ENCODE measurements at places on chromosomes 7 and 10.
A peak's percentile ranks its signal among the peaks of the same experiment; 100 is the strongest.

DNA sequence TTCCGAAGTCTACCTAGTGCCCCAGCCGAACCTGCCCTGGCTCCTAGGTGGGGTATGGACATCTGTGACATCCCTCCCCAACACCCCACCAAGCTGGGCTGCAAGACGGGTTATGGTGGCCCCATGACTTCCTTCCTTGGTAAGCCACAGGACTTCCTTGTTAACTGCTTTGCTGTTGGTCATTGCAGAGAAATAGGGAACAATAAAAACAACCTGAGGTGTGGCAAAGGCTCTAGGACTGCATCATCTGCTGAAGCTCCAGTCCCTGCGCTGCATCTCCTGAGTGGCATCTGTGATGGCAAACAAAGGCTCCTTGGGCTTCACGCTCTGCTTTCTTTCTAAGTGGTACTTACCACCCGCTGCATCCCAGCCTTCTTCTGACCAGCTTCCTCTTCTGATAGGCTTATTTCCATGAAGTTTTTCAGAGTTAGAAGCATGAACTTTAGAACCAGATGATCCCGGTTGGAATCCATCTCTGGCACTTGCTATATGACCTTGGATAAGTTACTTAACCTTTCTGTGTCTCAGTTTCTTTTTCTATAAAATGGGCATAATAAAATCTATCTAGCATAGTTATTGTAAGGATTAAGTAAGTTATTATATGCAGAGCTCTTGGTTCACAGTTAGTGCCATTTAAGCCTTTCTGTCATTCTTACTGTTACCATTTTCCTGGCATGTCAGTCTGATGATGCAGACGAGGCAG lies 216.8 kb downstream of the RPS24 start:
- DNase-seq, result no peak

DNA sequence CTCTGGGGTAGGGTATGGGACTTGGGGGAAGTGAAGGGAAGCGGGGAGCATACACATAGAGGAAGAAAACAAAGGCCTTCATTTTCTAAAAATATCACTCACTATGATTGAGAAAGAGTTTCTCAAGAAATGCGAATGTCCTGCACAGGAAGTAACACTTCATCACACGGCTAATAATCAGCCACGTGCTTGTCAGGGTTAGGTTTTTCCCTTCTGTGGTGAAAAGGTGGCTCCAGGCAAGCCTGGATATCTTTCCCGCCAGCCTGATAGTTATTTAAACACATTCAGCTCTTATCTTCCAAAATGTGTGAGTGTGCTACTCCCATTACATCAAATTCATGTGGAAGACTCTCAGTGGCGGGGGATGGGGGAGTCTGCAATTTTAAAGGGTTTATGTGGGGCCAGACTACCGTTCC lies 166.4 kb upstream of the ADO start:
- DNase-seq, result peak; percentile 30

DNA sequence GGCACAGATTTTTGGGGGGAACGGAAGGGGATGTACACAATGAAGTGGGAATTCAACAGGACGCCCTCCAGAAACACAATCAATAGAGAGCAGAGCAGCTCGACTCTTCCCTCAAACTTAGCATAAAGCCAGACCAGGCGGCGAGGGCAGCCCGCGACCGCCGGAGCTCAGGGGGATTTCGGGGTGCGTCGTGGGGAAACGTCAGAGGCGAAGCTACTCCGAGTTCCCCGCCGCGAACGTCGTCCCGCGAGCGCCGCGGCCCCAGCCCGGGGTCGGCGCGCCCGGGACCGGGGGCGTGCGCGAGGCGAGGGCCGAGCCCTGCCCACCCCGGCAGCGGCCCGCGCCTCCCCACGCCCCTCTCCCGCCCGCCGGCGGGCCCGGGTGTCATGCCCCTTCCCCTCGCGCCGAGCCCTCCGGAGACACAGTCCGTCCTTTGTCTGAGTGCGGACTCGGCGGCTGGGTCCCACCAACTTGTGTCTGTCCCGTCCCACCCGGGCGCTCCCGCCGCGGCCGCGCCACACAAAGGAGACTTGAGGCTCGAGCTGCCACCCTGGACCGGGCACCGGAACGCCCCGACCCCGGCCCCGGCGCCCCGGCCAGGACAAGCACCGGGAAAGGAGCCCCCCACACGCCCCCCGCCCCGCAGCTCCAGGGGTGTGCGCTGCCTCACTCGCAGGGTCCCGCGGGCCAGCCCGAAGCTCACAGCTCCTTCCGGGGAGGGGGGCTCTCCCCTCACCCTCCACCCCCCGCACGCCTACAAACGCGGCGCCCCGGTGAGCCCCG lies 634 bp downstream of the EZH2 start:
- peak; percentile 47 for DNase-seq

- DNase-seq, result no peak
These were observed 163.3 kb upstream of the RHEB start for GRCh38 chr7:151682831-151683614.

- DNase-seq, result no peak
These were observed 55.2 kb downstream of the EGFR start for GRCh38 chr7:55073976-55074528.

DNA sequence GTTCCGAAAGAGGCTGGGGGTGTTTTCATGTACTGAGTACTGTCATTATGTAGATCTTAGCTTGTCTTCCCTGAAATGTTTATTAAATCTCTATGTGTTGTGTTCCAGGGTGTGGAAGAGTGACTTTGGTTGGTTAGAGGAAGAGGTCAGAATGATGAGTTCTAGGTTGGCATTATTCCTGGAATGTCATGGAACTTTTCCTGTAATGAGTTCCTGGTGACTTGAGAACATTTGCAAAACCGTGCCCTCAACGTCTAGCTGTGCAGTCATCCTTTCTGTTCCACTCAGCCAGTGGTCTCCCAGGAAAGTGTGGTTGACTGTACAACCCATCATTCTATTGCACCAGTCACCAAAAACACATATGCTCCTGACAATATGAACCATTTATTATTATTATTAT lies 129.6 kb downstream of the BICC1 start:
- DNase-seq, result no peak

GRCh38 chr7:149147072-149147751 lies at the start of gene ZNF398:
Gene ZNF398 (plus strand): TSS chr7:149147453. CDS start chr7:149147743, 290 bp downstream.
- peak; percentile 78 for DNase-seq

- no peak for DNase-seq
These were observed 177.8 kb downstream of the NSUN6 start for GRCh38 chr10:18473424-18474117.

Measured in stimulated activated naive CD4-positive, alpha-beta T cell (primary cell).